T-cell (primary cell): ENCODE measurements at places on chromosomes 2 and 18. TPM values are rescaled to one million over a fixed set of nuclear protein-coding genes. Genes with fewer than 3 reads are reported as not detected.

The TMBIM1 gene
- total RNA-seq, result 78.8 TPM

The NCKAP5 gene
- not detected for total RNA-seq

The CD8B2 gene
- 1.7 TPM for total RNA-seq

The AP1S3 gene
- total RNA-seq, result 1.4 TPM

The ALK gene
- total RNA-seq, result not detected

The PROKR1 gene
- total RNA-seq, result not detected

The LINC00305 gene
- not detected for total RNA-seq

The CARF gene
- total RNA-seq, result 15.8 TPM

The EFHD1 gene
- 2.3 TPM for total RNA-seq

The ALLC gene
- total RNA-seq, result not detected

The LRP1B gene
- total RNA-seq, result not detected

The MRPS9 gene
- 19.5 TPM for total RNA-seq

The ZBTB14 gene
- 37.0 TPM for total RNA-seq

The PLEKHH2 gene
- total RNA-seq, result 1.8 TPM

The ALPG gene
- total RNA-seq, result not detected

The SERPINB4 gene
- not detected for total RNA-seq

The SDC1 gene
- not detected for total RNA-seq

The AKAIN1 gene
- total RNA-seq, result not detected

The UPP2 gene
- total RNA-seq, result not detected

The FOXI3 gene
- not detected for total RNA-seq

The LAMA1 gene
- 0.43 TPM for total RNA-seq

The MC5R gene
- not detected for total RNA-seq

The HOXD10 gene
- not detected for total RNA-seq

The POTEI gene
- not detected for total RNA-seq

The CRYGD gene
- total RNA-seq, result not detected
